Neural crest cell (in vitro differentiated cells): ENCODE measurements at places on chromosomes 1 and 21. TPM values are rescaled to one million over a fixed set of nuclear protein-coding genes. Genes with fewer than 3 reads are reported as not detected.

DNA sequence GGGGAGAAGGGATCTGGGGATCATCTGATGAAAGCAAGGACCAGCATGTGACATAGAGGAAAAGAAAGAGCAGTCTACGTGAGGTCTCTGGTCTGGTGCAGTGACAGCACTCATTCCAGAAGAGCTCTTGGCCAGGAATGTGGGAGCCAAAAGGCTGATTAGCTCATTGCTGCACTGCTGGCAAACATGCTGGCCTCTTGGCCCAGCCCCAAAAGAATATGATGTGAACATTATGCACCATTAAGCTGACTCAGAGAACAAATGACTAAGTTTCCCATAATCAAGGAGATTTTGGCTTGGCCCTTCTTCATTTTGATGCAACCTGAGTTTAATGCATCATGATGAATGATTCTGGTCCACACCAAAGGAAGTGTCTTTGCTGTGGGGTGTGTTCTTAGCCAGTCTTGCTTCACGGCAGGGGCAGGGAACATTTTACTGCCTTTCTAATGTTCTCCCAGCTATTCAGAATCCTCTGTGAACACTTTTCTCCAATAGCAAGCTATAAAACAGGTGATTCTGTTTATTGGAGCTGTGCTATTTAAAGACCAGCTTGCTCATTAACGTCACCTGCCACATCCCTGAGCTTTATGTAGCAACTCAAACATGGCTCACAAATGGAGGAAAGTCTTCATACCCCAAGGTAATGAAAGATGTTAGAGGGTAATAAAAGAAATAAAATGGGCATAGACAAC is 55.1 kb downstream of the PCBP3 start:
- no peak for DNase-seq

GRCh38 chr1:47684964-47685762 is 247.3 kb downstream of the FOXD2 start:
- DNase-seq = no peak

GRCh38 chr21:39799178-39799577 is 54.2 kb downstream of the IGSF5 start:
- DNase-seq = no peak

DNA sequence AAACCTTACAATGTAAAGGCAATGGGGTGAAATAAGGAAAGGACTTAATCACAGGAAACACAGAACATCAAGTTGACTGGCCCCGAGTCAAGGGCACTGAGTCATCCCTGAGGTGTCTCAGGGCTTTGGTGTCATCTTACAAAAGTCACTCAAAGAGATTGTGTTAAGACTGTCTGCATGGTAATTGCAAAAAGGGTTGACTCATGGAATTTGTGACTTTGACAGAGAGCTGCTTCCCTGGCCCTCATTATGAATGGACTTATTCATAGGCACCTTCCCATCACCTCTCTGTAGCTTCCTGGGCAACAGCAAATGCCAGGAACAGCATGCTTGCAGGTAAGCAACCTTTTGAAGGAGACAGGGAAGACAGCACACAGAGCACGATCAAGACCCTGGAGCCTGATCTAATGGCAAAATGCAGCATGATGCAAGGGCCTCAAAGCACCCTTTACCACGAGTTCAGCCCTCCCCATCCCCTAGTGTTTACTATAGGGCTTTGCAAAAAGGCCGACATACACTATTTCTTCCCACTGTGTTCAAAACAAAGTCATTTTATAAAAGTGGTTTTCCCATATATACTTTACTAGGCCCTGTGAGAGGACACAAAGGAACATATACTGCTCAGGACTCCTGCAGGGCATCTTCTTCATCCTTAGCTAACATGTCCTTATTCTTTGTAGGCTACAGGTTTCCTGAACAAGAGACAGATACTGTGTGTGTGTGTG is 17.1 kb downstream of the ZP4 start:
- no peak for DNase-seq

DNA sequence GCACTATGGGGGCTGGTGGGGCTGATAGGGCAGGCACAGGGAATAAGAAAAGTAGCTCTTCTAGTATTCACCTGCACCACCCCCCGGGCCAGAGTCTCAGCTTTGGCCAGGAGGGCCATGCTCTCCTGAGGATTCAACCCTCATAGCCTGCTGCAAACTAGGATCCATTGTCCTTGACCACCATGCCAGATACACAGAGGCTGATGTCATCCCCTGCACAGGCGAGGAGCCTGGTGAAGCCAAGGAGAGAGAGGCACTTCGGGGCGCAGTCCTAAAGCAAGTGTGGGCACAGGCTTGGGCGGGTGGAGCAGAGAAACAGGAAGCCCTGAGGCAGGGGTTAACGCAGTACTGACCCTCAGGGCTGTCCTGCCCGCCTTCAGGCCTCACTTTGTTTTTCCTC is 29.5 kb downstream of the TMEM53 start:
- DNase-seq = no peak

GRCh38 chr1:84571150-84571535 is 3.1 kb downstream of the CTBS start:
- no peak for DNase-seq

- DNase-seq = no peak
Measured at GRCh38 chr1:183607322-183607980, 17.2 kb upstream of the NCF2 start.

DNA sequence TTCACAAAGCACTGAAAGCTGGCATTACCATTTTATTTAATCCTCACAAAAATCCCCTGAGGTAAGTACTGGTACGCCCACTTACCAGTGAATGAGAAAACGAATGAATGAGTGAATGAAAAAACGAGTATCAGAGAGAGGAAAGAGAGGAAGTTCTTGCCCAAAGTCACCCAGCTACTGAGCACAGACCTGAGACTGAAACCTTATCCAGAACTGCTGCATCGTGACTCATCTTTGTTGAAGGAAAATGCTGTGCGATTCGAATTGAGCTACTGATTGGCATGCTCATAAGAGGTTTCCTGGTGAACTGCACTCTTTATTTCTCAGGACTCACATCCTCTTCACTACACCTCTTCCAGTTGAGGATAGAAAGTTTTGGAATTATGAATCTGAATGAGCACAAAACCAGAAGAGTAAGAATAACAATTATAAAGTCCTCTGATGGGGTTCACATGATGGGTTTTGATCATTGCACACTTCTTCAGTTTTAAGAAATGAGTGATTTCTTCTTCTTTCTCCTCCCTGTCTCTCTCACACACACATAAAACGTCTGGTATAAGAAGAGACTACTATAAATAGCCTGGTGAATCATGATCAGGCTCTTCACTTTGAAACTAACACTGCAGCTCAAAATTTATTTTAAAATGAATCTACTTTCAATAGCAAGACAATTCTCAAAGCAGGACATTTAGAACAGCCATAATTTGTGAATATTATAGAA is 32.1 kb downstream of the IL12RB2 start:
- no peak for DNase-seq

DNA sequence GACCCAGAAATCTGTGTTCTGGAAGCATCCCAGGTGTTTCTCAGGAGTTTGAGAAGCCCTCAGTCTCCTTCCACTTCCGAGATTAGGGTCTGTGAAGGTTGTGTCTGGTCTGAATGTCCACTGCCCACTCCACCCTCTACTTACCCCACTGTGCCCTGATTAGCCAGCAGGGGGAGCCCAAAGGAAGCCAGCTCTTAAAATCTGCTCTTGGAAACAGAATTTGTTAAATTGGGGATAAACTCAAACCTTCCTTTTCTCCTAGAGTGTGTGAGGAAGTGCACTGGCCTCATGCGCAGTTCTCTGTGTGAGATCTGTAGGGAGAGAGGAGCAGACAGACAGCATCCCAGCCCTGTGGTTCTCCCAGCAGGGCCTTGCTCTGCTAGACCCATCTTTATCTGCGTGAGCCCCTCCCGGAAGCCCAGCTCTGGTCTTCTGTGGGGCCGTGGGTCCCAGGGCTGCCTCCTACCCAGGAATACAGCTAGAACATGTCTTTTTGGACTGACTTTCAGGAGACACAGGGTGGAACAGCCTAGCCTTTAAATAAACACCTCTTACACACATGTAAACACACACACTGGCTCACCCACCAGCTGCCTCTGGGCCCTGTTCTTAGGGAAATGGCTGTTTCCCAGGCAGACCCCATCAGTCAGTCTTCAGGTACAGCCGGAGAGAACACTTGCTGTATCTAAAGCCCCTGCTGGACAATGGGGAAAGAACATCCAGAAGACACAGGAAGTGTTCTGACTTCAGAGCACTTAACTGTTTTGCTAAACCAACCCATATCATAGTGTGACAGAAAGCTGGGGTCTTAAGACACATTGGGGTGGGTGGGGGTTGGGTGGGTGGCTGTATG is 52.2 kb downstream of the SMYD2 start:
- peak; percentile 59 for DNase-seq

Gene HSPG2
- 101 and 103 TPM in 2 replicates for total RNA-seq

Gene HCN3
- total RNA-seq = 20.8 and 22.4 TPM in 2 replicates

Gene SPRR2E
- total RNA-seq = not detected in 2 replicates
